ENCODE measurements at places on chromosomes 6 and 20.

- no peak for DNase-seq
Measured at GRCh38 chr6:160398674-160399271, 50.6 kb downstream of the SLC22A3 start.

- no peak for DNase-seq
Measured at GRCh38 chr6:93779086-93779841, 359.9 kb upstream of the EPHA7 start.

GRCh38 chr6:99613409-99613704 lies 6.7 kb downstream of the PRDM13 start:
- no peak for DNase-seq

DNA sequence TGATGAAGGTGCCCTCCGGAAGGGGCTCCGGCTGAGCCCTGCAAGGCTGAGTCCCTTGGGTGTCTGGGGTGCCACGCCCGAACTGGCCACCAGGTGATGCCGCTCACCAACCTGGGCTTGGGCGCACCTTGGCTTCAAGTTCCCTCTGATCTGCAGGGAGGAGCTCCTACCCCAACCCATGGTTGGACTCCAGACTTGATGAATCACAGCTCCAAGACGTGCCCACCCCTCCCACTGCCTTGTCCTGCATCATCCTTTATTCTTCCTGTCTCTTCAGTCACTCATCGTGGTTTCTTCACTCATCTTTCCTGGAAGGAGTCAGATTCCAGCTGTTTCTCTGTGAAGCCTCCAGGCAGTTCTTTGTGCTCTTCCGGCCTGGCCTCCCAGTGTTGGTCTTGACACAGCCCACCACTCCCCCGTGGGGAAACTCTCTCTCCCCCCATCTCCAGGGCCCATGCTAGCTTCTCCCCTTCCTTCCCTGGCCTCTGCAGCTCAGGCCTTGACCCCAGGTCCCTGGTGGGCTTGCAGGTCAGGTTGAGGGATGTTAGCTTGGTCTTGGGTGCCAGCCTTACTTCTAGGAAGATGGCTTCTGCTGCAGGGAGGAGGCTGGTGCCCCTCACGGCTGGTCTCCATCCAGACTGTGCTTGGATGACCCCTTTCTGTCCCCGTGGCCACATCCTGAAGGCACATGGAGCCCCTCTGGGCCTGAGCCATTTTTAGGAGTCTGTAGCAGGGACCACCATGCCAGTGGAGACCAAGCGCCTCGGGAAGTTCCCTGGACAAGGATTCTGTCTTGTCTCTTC lies 2.6 kb upstream of the ZBP1 start:
- DNase-seq: no peak

GRCh38 chr6:70210462-70210861 lies 92.4 kb downstream of the COL9A1 start:
- no peak for DNase-seq

- DNase-seq: no peak
Measured at GRCh38 chr6:47016909-47017308, 25.2 kb downstream of the ADGRF1 start.

GRCh38 chr20:63562461-63563224 lies 8.7 kb downstream of the FNDC11 start:
- DNase-seq: no peak

- DNase-seq: no peak
Measured at GRCh38 chr20:38034961-38035360, 1.4 kb downstream of the RPRD1B start.

DNA sequence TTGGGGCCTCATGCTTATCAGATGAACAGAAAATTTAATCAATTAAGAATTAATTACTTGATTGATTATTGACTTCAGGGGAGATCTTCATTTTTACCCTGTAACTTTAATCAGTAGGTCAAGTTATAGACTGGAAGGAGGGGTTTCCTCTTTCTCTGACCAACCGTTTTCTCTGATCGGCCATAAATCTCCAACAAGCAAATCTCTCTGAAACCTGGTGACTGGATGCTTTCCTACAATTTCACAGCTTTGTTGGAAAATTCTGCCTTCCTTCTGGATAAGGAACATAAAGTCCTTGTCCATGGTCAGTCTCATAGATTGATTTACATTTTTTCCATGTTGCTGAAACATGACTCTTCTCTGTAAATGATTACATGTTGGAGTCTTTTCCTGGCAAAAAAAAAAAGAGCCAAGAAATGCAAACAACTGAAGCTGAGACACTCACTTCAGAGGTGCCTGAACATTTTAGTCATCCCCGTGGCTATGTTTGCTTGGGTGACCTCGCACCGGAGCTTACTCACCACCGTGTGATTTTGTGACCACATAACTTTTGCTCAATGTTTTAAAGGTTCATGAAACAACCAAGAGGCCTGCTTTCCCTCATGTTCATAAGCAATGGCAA lies 31.0 kb downstream of the IRF4 start:
- peak; percentile 11 for DNase-seq

GRCh38 chr6:94349227-94349626 lies 929.9 kb upstream of the EPHA7 start:
- DNase-seq: no peak

DNA sequence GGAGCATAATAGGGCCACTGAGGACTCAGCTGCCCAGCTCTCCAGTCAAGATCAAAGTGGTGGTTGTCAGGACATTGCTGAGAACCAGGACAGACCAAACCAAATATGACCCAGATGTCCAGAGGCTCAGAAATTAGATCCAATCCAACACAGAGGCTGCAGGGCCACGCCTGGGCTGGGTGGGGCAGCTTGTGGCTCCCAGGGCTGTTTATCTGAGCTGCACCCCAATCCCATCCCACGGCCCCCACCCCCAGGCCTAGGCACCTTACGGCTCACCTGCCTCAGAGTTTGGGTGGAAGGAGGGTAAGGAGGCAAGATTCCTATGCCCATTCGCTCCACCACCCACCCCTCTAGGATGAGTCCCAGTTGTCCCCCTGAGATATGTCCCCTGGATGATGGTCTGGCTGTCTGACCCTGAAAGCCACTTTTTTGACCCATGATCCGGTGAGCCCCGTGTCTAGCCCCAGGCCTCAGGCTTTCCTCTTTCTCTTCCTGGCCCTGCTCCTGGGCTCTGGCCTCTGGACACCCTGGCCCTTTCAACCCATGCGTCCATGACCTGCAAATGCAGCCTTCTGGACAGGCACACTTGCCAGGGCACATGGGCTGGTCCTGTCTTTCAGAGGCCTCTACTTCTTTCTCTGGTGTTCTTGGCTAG lies 40.0 kb downstream of the CPXM1 start:
- no peak for DNase-seq

DNA sequence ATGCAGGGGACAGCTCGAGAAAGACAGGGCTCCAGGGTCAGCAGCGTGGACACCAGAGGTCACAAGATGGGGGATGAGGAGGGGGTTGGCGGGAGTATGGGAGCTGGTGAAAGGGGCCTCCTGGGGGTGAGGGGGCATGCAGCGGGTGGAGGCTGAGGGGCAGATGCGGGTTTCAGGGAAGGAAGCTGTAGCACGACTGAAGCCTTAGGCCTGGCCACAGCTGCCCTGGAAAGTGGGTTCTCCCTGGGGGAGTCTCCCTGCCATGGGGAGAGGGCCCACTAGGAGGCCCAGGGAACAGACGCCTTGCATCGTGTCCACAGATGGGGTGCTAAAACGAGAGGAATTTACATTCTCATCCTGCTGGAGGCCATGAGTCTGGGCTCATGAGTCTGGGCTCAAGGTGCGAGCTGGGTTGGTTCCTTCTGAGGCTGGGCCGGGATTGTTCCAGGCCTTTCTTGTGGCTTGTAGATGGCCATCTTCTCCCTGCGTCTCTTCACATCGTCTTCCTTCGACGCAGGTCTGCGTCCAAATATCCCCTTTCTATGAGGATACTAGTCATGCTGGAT lies 18.0 kb downstream of the APCDD1L start:
- no peak for DNase-seq

- DNase-seq: no peak
Measured at GRCh38 chr6:89675949-89676748, 37.6 kb upstream of the LYRM2 start.

DNA sequence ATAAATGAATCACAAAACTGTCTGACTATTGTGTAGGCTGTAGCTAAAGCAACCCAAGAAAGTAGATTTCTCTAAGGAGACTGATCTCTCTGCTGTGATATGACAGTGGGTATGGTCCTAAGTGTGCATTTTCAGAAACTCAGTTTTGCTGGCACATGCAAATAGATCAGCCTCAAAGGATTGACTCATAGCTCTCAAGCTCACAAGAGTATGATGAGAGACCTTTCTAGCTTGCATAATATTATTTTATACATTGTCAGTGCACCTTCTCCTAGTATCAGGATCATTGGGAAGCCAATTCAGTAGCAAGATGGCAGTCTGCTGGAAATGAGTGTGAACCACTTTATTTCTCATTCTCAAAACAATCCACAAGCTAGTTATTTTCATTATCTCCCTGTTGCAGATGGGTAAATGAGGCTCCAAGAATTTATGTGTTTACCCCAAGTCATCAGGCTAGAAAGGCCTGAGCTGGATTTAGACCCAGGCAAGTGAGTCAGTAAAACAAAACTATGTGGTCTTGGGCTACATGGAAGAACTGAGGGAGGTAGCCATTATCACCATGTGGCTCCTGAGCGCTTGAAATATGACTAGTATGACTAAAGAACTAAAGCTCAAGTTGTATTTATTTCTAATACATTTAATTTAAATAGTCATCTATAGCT lies 27.9 kb upstream of the PLCB4 start:
- no peak for DNase-seq

GRCh38 chr6:15530411-15530810 lies 132.4 kb downstream of the DTNBP1 start:
- DNase-seq: no peak

- DNase-seq: no peak
Measured at GRCh38 chr6:137541534-137542063, 47.4 kb upstream of the OLIG3 start.
